Activated T-helper 17 cell treated with anti-CD3 and anti-CD28 coated beads, Interleukin-2, amount 50 U/mL, for 72 hours (primary cell): ENCODE measurements at places on chromosomes 2 and 18. TPM values are rescaled to one million over a fixed set of nuclear protein-coding genes. Genes with fewer than 3 reads are reported as not detected.

DNA sequence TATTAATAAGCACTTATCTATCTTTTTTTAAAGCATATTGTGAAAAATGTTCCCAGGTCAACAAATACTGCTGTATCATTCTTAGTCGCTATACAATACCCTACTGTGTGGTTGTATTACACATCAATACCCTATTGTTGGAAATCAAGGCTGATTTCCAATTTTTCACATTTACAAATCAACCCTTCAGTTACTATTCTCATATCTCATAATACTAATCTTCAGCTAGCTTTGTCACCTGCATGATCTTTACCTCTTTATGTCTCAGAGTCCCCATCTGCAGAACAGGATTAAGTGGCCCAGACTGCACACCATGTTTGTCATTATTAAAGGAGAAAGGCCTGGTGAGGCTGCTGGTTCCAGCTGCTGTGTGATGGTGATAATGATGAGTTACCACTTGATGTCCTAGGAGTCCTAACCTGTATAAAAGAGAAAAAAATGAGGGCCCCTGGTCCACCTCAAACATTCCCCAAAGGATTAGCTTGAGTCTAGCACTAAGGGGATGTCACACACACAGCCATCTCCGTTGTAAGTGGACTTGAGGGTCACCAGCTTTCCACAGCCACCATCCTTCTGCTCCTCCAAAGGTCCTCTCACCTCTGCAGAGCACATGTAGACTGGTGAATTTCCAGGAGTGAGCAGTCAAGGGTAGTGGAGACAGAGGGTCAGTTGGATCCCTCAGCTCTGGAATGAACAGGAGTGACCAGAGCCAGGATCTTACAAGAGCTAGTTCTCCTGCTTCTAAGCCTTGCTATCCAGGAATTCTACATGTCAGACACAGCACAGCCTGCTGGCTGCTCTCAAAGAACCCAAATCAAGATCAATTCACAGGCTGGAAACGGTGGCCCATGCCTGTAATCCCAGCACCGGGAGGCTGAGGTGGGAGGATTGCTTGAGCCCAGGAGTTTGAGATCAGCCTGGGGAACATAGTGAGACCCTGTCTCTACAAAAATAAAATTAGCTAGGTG, 36.0 kb upstream of the BIN1 start:
- no peak for ATAC-seq

GRCh38 chr2:70647873-70648481, 94.4 kb upstream of the TGFA start:
- ATAC-seq = peak; percentile 71

- no peak for ATAC-seq
These were observed 124.2 kb upstream of the CCDC68 start for GRCh38 chr18:55083461-55083860.

DNA sequence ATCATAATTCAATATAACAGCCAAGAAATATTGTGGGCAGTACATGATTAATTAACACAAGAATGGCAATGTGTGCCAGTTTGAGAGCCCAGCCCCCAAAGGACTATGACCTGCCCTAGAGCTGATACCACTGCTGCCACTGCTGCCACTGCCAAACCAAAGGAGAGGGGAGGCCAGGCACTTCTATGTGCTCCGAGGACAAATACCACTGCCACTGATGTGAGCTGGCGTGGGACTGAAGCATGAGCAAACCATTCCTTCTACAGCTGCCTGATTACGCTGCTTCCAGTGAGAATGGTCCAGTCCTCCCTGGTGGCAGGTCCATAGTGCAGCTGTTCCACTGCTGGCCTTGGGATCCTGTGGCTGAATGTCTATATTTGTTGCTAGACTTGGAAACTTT, 392.2 kb downstream of the CCDC85A start:
- no peak for ATAC-seq

GRCh38 chr2:33859811-33860461, 260.8 kb upstream of the FAM98A start:
- peak; percentile 53 for ATAC-seq

Gene CAVIN2
- total RNA-seq = not detected

Gene SEH1L
- total RNA-seq = 72.1 TPM

DNA sequence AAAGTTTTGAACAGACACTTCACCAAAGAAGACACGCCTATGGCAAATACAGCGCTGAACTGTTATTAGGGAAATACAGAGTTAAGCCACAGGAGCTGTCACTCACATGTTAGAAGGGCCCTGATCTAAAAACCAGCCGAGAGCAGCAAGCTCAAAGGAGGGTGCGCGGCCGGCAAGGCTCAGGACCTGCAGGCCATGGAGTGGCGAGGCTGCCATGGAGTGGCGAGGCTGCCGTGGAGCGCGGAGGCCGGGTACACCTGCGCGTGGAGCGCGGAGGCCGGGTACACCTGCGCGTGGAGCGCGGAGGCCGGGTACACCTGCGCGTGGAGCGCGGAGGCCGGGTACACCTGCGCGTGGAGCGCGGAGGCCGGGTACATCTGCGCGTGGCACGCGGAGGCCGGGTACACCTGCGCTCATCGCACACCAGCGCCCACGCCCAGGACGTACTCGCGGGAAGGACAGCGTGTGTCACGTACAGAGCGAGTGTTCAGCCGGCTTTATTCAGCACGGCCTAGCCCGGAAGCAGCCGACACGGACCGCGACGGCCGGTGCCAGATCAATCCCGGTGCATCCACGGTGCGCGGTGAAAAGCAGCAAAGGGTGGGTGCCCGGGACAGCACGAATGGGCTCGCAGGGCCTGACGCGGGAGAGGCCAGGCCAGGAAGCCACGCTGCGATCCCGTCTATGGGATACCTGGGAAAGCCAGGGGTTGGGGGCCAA, 68.8 kb downstream of the SLC66A2 start:
- no peak for ATAC-seq

- ATAC-seq = no peak
These were observed 12.9 kb upstream of the MRO start for GRCh38 chr18:50832754-50833153.

DNA sequence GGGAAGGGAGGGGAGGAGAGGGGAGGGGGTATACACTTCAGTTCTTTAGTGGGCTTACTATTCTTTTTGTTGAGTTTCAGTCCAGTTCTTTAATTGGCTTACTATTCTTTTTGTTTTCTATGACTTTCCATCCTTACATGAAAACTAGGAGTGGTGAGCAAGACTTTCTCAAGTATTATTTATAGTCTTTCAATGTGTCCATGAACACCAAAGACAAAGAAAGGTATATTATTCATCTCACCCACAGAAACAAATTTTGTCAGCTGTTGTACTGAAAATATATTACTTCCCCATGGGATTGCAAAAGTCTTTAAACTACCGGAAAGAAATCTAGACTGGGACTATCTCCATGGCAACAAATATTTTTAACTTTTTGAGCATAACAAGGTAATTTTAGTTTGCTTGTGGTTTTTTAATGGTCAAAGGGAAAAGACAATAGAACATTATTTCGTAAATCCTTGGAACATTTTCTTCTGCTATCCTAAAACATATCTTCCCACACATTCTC, 17.6 kb downstream of the ADAM17 start:
- ATAC-seq = peak; percentile 43

DNA sequence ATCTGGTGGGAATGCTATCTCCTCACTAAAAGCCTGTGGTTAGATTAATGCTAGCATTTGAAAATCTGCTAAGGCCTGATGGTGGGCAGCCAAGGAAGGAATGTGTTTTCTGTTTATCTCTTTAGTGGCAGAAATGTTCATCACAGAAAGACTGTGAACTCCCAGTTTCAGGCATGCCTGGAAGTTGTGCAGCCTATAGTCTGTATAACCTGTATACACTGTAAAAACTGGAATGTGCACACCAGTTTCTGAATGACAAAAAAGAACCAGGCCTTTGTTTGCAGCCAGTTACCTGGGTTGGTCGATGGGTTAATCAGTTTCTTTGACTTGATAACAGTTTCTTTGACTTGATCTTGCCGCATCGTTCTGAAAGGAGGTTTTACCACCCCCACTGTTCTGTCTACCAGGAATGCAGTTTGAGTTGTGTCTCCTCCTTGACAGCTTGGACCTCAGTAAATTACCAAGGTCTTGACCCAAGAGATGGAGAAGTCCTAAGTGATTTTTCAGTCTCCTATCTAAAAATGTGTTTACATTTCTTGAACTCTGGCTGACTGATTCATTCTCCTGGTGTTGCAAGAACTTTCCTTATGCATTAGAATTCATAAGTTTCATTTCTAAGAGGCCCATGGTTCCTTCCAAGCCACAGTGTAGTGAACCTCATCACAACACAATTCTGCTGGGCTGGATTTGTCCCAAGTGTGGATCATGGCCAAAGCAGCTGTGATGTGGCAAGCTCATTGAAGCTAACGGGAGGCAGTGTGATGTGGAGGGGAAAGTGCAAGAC, 62.2 kb downstream of the KIAA2012 start:
- ATAC-seq = no peak

DNA sequence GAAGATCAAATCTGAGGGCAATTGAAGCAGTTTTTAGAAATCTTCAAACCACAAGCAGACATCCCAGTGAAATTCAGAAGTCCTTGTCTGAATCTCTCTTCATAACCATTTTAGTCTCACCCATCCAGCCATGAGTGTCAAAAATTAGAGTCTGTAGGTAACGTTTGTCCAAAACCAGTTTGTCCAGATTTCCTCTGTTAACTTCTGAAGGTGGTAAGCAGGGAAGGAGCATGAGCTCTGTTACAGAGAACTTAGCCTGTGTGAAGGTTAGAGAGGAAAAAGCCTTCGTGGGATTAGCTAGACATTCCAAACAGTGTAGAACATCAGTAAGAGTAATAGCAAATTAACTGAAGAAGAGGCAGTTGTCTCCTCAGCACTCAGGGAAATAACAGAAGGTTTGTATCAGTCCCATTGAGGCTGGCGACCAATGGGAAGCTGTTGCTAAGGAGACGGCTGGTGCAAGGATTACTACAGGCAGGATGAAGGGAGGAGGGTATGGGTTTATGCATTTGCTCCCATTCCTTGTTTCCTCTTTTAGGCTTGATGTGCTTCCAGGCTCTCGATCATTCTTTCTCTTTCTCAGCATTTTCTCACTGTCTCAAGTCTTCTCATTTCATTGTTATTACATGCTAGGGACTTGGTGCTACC, 8.7 kb upstream of the GPR155 start:
- no peak for ATAC-seq
